ENCODE measurements at places on chromosomes 12 and 14.
A peak's percentile ranks its signal among the peaks of the same experiment; 100 is the strongest.

DNA sequence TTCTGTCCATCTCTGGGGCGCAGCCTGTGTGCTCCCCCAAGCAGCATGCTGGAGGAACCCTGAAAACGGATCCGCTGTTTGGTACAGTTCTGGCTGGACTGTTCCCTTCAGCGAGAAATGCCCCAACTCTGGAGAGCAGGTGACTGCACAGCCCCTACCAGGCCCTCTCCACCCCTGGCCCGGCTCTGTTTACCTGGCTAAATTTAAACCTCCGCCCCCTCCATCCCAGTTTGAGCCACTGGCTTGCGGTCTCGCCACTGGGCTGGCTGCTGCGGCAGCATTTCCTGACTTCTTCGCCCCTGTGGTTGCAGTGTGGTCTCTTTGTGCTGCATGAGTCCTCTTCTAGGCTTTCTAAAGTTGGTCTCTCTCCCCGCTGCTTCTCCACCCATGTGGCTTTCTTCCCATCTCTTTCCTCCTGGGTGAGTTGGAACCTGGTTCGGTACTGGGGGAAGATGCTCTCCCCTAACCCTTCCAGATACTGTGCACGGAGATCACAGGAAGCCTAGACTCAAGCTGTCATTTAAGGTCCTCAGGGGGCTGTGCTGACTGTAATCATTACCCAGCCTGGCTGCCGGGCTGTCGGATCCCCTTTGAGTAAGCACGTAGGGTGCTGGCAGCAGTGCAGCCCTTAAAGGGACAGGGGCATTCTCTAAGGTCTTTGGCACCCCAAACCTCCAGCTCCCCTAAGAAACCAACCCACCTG, 60.6 kb downstream of the FBXL14 start:
- no peak for DNase-seq

GRCh38 chr12:104888892-104889291, 69.2 kb downstream of the SLC41A2 start:
- DNase-seq, result no peak

- no peak for DNase-seq
These were observed 111.3 kb downstream of the DYRK2 start for GRCh38 chr12:67759829-67760228.

DNA sequence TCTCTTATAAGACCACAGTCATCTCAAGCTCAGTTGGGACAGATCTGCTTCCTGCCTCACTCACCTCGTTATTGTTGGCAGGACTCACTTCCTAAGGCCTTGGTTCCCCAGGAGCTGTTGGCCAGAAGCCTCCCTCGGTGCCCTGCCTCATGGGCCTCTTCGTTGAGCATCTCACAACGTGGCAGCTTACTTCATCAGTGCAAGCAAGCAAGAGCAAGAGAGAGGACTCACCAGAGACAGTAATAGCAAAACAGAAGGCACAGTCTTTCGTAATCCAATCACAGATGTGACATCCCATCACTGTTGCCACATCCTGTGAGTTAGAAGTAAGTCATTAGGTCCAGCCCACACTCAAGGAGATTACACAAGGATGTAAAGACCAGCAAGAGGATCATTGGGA, 5.1 kb upstream of the NUMB start:
- peak; percentile 75 for DNase-seq

GRCh38 chr12:76890151-76891143, 11.6 kb upstream of the CSRP2 start:
- no peak for DNase-seq

- no peak for DNase-seq
These were observed 675.4 kb downstream of the RERGL start for GRCh38 chr12:17414596-17414995.

- DNase-seq, result no peak
These were observed at the start of gene C12orf50 for GRCh38 chr12:88029093-88029665. TSS of gene C12orf50 (minus strand) at chr12:88029401. CDS start at chr12:88026962, 2,439 bp downstream.

GRCh38 chr14:42517806-42518500, 911.3 kb downstream of the LRFN5 start:
- DNase-seq, result no peak

GRCh38 chr14:64806202-64806861, 73.4 kb downstream of the SPTB start:
- peak; percentile 59 for DNase-seq

GRCh38 chr12:46480724-46481123, 108.2 kb upstream of the SLC38A2 start:
- no peak for DNase-seq
